Inflammatory macrophage (primary cell): ENCODE measurements at places on chromosomes 4 and X.

DNA sequence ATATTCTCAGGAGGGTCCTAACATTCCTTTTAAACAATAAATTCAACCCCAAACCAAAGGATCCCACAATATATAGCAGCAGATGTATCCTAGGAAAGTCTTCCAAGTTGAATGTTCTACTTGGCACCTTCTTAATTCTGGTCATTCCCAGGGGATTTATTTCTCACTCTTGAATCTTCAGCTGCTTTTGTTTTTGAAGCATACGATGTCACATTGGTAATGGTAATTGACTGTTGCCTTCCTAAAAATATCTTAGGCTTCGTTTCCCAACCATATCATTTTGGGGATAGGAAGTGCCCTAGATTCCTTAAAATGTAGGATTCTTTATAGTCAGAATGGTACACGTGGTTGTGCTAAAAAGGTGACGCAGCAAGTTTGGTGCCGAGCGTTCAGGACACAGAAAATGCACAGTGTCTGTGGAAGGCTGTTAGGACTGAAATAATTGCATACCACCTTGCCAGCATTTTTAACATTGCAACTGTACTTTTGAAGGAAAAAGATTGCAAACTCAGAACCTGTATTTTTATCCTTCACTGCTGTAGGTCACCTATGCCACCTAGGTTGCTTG lies 8.1 kb downstream of the SNX25 start:
- DNase-seq, result no peak

GRCh38 chrX:13761606-13762414 lies 27.3 kb downstream of the OFD1 start:
- DNase-seq, result peak; percentile 9

DNA sequence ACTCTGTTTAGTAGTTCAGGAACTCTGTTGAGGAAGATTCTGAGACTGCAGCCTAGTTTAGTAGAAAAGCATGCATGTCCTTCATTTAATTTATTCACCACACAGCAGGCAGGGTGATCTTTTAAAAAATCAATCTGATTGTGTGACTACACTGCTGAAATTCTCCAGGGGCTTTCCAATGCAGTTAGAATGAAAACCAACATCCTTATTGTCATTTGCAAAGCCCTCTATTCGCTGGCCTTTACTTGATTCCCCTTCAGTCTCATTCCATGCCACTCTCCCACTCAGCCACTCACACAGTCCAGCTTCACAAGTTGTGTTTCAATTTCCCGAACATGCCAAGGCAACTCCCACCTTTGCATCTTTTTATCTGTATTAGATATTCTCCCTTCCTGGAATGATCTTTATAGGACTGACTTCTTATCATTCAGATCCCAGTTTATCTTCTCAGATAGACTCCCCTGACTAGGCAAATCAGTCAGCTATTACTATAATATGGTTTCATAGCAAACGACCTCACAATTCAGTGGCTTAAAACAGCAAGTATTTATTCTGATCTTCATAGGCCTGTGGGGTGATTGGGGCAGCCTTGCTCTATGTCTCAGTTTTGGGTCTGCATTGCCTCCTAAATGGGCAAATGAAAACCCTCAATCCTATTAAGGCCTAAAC lies 21.3 kb upstream of the FTHL17 start:
- DNase-seq, result no peak

DNA sequence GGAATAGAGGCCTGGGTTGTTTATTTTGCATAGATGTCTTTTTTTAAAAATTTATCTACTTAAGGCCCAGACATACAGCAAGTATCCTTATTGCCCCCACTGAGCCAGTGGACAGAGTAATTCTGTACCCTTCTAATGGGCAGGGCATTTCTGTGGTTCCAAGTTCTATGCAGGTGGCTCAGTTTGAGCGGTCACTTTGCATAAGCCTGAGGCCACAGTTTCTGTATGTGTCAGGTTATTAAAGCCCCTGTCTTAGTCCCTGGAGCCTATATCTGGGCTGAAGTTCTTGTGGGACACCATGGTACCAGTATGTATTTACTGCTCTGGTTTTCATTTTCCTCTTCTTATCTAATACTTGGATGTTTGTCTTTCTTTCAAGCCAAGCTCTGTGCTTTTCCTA lies 168.8 kb downstream of the MID1IP1 start:
- no peak for DNase-seq

DNA sequence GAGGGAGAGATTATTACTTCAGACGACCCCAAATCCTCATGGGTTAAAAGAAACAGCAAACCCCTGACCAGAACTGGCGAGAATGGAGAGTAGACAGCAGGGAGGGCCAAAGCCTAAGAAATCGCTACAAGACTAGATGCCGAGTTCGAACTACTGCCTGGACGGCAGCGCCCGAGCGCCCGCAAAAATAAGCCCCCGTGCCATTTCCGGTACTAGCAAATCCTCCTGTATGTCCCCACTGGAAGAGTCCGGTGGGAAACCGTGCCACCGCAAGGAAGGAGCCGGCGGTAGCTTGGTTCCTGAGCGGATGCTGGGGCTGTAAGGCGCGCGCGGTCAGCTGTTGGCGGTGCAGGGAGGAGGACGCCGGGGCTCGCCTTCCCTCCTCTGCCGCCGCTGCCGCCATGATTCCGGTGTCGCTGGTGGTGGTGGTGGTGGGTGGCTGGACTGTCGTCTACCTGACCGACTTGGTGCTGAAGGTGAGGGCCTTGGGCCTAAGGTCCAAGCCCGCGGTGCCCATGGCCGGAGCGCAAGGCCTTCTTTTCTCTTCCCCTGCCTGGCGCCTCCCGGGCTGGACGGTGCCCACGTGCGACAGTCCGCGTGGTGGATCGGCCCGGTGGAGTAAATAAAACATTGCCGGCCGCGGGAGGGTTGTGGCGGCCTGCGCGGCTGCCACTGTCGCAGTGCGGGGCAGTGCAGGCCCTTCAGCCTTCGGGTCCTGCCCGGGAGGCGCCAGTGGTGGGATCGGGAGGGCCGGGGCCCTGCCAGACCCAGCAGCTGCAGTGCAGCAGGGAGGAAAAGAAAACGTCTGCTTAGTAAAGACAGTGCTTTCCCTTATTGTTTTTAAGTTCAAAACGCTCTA lies at the start of gene MBTPS2:
Gene MBTPS2, plus strand, starts transcription at position 284 of the 859 bp plus-strand sequence. Its CDS starts 118 bp downstream, at position 402.
- peak; percentile 84 for DNase-seq

- DNase-seq, result no peak
These were observed 178.6 kb downstream of the ADAMTS3 start for GRCh38 chr4:72390409-72390808.

DNA sequence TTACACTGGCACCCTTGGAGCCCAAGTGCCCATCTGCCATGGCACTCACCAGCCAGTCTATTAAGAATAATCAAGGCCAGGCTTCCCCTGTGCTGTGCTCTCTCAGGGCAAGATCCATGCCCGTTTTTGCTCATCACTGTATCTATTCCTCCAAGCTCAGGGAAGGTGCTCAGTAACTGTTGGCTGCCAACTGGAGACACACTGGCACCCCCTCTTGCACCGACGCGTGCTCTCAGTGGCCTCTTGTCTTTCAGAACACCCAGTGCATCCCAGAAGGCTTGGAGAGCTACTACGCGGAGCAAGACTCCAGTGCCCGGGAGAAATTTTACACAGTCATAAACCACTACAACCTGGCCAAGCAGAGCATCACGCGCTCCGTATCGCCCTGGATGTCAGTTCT lies 30.1 kb downstream of the NSG1 start:
- no peak for DNase-seq

DNA sequence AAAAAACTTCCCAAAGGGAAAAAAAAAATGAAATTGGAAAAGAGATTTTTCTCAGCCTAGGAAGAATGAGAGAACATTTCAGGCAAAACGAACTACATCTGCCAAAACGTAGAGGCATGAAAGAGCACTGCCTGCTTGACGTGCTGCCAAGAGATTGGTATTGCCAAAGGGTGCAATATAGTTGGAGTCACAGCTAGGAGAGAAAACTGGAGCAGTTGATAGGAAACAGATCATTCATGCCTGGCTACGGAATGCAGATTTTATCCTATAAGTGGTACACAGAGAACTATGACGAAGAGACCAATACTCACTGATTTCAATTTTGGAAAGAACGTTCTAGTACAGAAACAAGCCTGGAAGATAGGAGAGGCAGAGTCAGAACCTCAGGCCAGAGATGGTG lies 68.4 kb upstream of the IQCM start:
- DNase-seq, result no peak

- DNase-seq, result no peak
These were observed 1104.3 kb downstream of the RPA4 start for GRCh38 chrX:97987979-97988378.

GRCh38 chr4:182083671-182084410 lies 159.4 kb upstream of the TENM3 start:
- no peak for DNase-seq

- no peak for DNase-seq
These were observed 10.7 kb downstream of the C4orf51 start for GRCh38 chr4:145690610-145691009.

DNA sequence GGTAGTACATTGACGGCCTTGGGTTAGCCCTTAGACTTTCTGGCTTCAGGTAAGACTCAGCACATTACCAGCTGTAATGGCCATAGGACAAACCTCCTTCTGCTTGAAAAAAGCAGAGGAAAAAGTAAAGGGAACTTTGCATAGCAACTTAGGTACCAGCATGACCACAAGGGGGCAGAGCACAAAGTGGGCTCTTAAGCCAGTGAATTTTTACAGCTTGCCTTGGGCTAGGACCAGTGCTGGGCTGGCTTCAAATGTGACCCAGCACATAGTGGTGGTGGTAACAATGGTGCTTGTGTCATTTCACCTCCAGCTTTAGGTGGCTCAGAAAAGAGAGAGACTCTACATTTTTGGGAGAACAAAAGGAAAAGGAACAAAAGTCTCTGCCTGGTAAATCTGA lies 66.1 kb downstream of the KLHL4 start:
- DNase-seq, result no peak

GRCh38 chrX:38627683-38628082 lies 66.3 kb downstream of the TSPAN7 start:
- DNase-seq, result peak; percentile 58

GRCh38 chrX:150587585-150588503 lies 19.4 kb downstream of the MTM1 start:
- no peak for DNase-seq

GRCh38 chr4:14130551-14130950 lies 503.0 kb upstream of the BOD1L1 start:
- no peak for DNase-seq

DNA sequence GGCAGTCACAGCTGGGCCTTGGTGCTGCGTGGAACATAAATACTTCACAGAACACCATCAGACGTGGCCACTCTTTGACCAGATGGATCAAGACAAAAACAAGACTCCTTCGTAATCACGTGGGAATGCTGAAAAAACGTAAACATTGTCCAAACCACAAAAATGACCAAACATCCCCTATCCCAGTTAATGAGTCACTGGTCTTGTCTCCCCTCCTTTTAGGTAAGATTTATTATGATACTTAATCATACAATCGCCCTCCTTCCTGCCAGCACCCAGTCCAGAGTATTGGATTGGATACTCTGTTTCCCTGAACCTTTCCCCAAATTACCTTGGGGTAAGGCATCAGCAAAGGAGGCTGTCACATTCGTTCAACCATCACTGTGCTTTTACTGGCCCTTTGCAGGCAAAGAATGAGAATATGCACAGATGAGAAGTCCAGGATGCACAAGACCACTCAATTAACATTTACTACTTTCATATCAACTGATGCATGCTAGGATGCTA lies 601 bp upstream of the TCEANC start:
- DNase-seq, result no peak

- no peak for DNase-seq
These were observed 18.6 kb upstream of the TEX13B start for GRCh38 chrX:108000751-108001150.

GRCh38 chr4:113450295-113451080 lies 311.1 kb downstream of the CAMK2D start:
- no peak for DNase-seq

DNA sequence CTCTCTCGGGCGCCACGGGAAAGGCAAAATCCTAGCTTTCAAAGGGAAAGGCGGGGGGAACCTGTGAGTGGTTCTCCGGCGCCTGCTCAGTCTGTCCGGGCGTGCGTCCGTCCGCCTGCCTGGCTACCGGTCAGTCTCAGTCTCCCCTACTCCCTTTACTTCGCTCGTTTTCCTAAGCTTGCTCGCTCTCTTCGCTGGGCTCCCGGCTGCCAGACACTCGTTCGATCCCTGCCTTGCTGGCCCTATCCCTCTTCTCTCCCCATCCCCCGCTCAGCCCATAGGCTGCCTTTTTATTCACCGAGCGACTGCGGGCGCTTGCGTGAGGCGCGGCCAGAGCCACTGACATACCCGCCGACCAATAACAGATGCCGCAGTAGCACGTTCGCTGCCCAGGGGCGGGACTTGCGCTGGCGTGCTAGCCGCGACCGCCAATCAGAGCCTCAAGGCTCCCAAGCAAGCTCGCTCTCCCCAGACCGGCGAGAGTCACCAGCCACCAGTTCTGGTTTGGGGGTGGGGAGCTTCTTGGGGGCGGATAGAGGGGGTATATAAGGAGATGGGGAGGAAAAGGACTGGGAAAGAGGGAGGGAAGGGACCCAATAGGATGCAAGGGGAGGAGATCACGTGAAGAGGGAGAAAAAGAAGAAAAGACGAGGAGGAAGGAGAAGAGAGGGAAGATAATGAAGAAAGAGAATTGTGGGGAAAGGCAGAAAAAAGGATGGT lies 30.0 kb downstream of the ARHGEF9 start:
- peak; percentile 88 for DNase-seq

- no peak for DNase-seq
These were observed 295.2 kb upstream of the AGA start for GRCh38 chr4:177737387-177737940.

- DNase-seq, result no peak
These were observed 4.6 kb downstream of the HMX1 start for GRCh38 chr4:8866828-8867623.
